Caudate nucleus (tissue), 63 donors: ENCODE measurements at places on chromosomes 3 and 15.
A peak's percentile ranks its signal among the peaks of the same experiment; 100 is the strongest.

DNA sequence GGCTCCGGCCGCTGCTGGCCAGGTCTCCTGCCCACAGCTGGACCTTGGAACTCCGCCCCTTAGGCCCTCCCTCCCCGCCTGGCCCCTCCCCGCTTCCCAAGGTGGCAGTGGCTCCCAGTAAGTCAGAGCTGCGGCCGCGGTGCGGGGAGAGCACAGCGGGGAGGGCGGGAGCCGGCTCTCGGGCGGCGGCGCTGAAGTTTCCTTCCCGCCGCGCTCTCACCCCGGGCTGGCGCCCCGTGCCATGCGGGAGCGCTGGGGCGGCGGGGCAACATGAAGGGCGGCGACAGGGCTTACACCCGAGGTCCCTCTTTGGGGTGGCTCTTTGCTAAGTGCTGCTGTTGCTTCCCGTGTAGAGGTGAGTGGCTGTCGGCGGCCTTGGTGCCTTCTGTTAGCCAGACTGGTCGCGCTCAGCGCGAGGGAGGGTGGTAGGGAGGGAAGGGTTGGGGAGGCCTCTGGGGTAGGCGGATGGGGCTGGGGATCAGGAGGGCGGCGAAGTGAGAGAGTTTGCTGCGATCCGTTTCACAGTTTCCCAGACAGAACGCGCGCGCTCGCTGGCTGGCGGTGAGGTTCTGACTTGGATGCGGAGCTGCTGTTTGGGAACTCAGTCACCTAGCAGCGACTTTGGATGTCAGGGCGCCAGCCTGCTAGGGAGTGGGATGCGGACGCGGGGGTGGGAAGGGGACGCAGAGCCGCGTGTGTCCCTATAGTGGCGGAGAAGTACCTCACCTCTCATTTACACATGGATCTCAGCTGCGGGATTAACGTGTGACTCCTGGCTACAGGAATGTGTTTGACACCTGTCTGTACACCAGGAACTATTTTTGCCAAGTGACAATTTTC is 145.5 kb upstream of the UMPS start:
- DNase-seq = no peak

GRCh38 chr15:43529587-43530345 is 12.4 kb downstream of the MAP1A start:
- DNase-seq = no peak

DNA sequence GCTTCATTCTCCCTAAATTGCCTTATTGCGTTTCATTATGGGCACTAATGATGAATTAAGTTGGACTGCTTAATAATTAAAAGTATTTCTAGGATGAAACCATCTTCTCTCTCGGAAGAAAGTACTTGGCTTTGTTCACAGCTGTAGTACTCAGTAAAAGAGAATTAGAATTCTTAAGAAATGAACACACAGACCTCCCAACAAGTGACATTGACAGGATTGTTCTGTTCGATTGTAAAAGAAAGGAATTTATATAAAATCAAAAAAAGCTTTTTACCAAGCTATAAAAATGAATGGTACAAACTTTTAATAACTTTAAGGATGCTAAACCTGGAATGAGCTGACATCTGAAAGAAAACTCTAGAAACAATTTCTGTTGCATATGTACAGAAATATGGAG is 416.4 kb upstream of the THRB start:
- DNase-seq = no peak

DNA sequence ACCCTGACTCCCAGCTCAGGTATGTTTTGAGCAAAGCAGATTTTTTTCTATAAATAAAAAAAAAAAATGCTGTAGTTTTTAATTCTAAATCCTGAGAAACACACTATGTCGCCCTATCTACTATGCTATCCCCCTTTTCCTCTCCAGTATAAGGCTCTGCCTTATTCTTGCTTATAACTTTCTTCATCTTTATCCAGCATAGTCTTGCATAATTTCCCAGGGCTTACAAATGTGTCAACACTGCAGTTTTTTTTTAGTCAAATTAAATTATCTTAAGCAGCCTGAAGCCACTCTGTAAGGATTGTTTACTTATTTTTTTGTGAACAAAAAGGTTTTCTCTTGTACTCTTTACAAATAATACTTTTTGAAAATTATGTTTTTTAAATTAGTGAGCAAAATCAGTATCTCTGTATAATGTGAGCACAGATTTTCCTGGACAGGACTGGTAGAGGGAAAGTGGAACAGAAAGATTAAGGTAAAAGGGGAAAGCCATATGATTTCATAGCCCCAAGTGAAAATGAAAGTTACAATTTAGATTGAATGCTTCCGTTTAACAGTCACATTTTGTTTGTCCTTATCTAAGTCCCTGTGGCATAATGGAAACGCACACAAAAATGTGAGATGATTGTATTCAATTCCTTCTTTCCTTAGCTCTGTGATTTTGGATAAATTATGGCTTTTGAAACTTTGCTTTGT is 5.6 kb upstream of the PYDC2 start:
- DNase-seq = no peak

- DNase-seq = no peak
Measured at GRCh38 chr3:129845956-129846355, 47.6 kb downstream of the TMCC1 start.

DNA sequence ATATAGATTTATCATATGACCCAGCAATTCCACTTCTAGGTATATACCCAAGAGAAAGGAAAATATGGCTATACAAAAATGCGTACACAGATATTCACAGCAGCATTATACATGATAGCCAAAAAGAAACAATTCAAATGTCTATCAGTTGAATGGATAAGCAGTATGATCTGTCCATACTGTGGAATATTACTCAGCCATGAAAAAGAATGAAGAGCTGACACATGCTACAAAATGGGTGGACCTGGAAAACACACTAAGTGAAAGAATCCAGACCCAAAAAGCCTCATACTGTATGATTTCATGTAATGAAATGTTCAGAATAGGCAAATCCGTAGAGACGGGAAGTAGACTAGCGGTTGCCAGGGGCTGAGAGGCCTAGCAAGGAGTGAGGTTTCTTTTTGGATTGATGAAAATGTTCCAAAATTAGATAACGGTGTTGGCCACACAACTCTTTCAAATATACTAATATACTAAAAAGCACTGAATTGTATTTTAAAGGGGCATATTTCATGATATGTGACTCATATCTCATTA is 33.4 kb downstream of the FGD5 start:
- no peak for DNase-seq

GRCh38 chr15:67822537-67823313 is 2.6 kb upstream of the SKOR1 start:
- DNase-seq = no peak

DNA sequence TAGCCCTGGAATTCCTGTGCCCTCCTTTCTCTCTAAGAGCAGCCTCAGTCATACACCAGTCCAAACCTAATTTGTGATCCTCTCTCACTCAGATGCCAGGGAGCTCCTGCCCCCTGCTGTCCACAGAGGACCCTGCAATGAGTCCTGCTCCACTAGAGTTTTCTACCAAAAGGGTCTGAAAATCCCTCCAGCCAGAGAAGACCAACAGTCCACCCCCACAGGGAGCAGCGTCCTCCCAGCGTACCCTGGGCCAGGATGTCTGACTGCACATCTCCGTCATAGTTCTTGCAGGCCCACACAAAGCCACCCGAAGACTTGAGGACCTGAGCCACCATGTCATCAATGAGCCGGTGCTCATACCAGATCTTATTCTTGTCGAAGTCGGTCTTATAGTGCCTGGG is 15.4 kb downstream of the IDH2 start:
- no peak for DNase-seq

DNA sequence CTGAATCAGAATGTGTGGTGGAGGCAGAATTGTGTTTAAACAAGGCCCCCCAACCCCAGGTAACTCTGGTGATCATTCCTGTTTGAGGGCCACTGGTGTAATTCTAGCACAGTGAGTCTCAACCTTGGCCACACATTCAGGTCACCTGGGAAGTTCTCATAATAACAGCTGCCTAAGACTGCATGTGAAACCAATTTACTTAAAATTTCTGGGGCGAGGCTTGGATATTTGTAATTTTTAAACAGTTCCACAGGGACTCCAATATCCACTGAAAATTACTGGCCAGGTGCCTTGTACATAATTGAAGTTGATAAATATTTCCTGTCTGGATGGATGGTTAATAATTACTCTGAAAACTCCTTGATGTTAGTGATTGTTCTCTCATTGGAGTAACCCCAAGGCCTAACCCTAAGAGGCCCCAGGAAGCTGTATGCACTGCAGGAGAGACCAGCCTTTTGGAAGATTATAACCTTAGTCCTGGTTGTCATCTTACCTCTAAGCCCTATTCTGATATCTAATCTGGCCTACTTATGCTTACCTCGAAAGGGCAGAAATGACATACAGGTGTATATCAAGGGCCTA is 25.7 kb upstream of the EPHB1 start:
- no peak for DNase-seq

DNA sequence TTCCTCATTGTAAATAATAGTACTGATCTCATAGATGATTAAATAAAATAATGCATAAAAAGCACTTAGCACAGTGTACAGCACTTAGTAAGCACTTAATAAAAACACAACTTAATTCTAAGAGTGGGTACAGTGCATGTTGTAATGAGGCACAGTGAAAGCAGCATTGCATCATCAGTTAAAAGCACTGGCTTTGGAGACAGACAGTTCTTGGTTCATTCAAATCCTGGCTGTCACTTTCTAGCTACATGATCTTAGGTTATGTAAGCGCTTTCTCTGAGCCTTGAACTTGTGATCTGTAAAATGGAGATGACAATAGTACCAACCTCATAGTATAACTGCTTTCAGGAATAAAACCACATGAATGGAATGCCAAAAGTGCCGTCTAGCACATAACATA is 151.5 kb downstream of the DPH6 start:
- DNase-seq = no peak

DNA sequence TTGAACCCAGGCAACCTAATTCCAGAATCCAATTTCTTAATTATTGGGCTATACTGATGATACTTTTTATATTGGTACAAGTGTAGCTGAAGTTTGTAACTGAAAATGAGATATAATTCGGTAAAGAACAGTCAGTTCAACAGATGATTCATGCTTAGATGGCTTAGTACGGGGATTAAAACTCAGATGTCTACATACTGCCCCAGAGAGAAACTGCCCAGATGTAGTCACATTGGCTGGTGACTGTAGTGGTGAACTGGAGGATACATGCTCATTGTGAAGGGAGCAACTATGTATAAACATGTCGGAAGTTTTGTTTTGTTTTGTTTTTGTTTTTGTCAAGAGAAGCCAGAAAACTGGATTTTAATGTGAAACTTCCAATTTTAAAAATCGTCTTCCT is 179.6 kb downstream of the ADAMTSL3 start:
- DNase-seq = no peak

GRCh38 chr15:71085809-71086208 is 29.5 kb upstream of the THSD4 start:
- DNase-seq = no peak

DNA sequence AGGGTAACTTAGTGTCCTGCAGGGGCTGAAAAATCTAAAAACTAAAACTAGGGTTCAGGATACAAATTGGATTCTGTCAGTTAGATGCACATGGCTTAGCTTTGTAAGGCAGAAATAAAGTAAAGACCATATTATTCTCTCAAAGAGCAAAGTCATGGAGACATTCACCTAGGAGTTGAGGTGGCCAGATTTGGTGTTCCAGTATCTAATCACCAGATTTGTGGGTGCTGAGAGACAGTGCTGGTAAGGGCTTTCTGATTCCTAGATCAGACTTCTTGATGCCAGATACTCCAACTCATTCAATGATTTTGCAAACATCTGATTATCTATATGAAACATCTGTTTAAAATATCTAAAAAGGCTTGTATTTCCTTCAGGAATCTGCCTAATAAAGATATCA is 28.3 kb upstream of the TBC1D5 start:
- no peak for DNase-seq

GRCh38 chr15:57290826-57291225 is 85.5 kb upstream of the CGNL1 start:
- DNase-seq = no peak

GRCh38 chr3:36558961-36559360 is 178.7 kb downstream of the STAC start:
- DNase-seq = no peak

GRCh38 chr3:8658306-8659212 is 14.0 kb upstream of the SSUH2 start:
- DNase-seq = peak; percentile 5

DNA sequence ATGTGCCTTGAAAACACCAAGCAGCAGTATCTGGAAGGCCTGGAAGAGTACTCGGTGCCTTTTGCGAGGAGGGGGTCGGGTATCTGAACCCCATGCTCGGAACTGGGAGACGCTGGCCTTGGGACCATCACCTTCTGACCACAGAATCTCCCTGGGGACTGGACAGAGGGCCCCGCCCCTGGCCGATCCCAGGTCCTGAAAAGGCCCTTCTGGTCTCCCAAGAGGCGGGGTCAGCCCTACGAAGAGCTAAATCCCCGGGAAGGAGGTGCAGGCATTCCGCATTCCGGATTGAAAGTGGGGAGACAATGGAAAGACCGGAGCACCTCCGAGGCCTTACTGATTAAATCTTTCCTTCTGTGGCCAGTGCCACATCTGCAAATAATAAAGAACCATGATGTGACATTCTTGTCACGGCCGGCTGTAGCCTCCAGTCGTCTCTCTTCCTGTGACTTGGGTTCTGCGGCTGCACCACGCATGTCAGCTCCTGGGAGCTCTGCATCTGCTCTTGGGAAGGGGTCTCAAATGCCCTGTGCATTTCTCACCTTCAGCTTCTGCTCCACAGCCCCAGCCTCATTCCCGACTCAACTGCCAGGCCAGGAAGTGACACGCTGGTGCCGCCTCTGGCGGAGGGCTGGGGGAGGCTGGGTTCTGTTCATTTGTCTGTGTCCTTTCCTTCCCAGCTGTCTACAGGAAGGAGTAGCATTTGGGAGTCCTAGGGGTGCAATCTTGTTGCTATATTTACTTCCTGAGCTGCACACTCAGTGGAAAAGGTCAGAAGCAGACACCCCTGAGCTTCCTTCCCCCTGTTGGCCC is 173.5 kb downstream of the KLF13 start:
- no peak for DNase-seq

- DNase-seq = no peak
Measured at GRCh38 chr3:67362686-67363085, 291.7 kb downstream of the SUCLG2 start.

- no peak for DNase-seq
Measured at GRCh38 chr3:111723293-111724215, 128.4 kb upstream of the ZBED2 start.

DNA sequence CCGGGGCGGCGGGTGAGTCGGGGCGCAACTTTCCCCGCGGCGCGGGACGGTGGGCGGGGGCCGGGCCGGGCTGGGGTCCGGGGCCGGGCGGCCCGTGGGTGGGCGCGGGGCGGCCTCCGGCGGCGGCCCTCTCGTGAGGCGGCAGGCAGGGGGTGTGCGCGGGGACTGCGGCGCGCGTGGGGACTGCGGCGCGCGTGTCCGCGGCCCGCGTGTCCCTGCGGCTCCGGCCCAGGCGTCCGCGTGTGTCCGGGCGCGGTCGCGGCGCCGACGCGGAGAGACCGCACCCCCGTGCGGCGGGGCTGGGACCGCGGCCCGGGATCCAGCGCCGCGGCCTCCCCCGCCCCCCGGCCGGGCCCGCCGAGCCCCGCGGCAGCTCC is 349 bp downstream of the PLXNA1 start:
- DNase-seq = no peak

DNA sequence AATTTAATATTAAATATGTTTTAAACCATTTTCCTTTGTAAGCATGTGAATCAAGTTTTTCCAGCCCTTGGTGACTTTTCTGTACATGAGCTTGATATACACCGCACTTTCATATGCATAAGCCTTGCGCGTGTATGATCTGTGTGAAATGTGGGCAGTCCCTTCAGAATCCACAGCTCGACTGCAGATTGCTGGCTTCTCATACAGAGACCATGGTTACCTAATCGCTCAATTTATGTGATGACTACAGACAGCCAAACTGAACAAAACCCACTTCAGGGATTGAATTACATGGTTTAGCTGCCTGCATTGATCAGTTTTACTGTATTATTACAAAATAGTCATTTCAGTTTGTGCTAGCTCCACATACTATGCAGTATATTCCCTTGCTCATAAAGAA is 212.3 kb upstream of the NECTIN3 start:
- no peak for DNase-seq
